LoVo (cell line): ENCODE measurements at places on chromosomes 11 and 22.

DNA sequence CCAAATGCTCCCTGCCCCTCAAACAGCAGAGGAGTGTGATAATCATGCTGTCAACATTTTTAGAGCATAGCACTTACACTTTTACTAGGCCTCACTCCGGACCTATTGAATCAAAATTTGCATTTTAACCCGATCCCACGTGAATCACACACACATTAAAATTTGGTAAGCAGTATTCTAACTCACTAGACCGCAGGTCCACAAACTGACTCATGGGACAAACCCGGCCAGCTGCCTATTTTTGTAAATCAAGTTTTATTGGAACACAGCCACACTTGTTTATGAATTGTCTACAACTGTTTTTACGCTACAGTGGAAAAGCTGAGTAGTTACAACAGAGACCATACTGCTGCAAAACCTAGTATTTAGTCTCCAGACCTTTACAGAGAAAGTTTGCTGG, 43.3 kb downstream of the SNX19 start:
- DNase-seq: no peak

- DNase-seq: no peak
Measured at GRCh38 chr11:125079878-125080530, 16.9 kb downstream of the SLC37A2 start.

- no peak for DNase-seq
Measured at GRCh38 chr11:19713196-19714021, 772 bp downstream of the NAV2 start.

DNA sequence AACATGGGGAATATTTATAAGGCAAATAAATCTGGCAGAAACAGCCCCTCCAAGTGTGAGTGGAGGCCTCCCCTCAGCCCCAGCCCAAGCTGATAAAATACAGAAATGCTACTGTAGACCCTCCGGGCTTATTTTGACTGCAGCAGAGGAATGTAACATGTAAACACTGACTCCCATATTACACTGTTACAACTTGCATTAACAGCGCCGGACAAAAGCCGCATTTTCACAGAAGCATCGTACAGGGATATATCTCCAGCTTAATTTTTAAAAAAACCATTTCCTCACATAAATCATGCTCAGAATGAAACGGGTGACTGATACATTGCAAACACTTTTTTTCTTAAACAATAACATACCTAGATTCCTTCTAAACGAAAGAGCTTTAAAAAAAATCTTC, 36.6 kb upstream of the COMT start:
- DNase-seq: no peak
